Esophagus squamous epithelium (tissue), 5 donors: ENCODE measurements at places on chromosomes 4 and X. TPM values are rescaled to one million over a fixed set of nuclear protein-coding genes. Genes with fewer than 3 reads are reported as not detected.

Gene CD40LG
- 0.67 TPM for total RNA-seq

- no peaks in the 10 kb centered on the region for H3K4me1 ChIP-seq
- no peak for DNase-seq
- H3K27ac ChIP-seq = no peak overlapping the region
- H3K27me3 ChIP-seq = no peaks in the 10 kb centered on the region
- H3K36me3 ChIP-seq = no peaks in the 10 kb centered on the region
These were observed 21.3 kb downstream of the ABCG2 start for GRCh38 chr4:88137112-88137511.

- DNase-seq = no peak
- H3K27ac ChIP-seq = peak overlapping the region; percentile 34
- H3K27me3 ChIP-seq = no peaks in the 10 kb centered on the region
- H3K4me1 ChIP-seq = peaks cover 17% of the 10 kb centered on the region
These were observed 12.9 kb downstream of the PPP2R3B start for GRCh38 chrX:373641-374471.

GRCh38 chr4:155353923-155354540 is 22.7 kb downstream of the MAP9 start:
- no peaks in the 10 kb centered on the region for H3K4me1 ChIP-seq
- no peaks in the 10 kb centered on the region for H3K36me3 ChIP-seq
- DNase-seq = no peak
- H3K4me3 ChIP-seq = no peak overlapping the region
- no peak overlapping the region for H3K27ac ChIP-seq

DNA sequence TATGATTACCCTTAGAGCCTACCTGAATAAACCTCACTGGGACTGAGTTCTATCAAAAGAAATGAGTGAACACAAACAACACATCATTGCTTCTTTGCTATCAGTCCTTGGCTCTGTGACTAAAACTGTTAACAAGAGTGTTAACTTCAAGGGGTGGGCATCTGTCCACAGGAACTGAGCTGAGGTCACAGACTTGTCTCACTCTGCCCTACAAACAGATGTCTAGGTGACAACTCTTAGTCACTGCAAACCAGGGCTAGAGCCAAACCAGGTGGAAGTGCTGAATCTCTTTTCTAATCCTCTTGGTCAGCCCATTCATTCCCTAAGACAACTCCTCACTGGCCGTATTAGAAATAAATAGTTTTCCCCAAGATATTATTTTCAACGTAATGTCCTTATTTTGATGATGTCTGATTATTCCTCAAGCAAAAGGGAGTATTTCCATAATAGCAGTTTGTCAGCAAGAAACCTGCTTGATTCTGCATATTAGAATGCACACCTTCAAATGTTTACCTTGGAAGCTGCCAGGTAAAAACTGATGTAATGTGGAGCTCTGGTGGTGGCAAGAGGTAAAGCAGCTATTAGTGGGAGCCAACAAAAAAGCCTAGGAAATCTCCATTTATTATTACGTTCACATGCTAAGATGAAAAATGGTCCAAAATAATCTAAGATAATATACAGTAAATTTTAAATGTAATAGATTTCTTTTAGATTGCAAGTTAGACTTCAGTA is 4.0 kb downstream of the COL25A1 start:
- H3K4me1 ChIP-seq = peaks cover 16% of the 10 kb centered on the region
- DNase-seq = no peak
- peaks cover 7% of the 10 kb centered on the region for H3K27me3 ChIP-seq
- no peak overlapping the region for H3K27ac ChIP-seq
- no peak overlapping the region for H3K4me3 ChIP-seq
- no peaks in the 10 kb centered on the region for H3K36me3 ChIP-seq

DNA sequence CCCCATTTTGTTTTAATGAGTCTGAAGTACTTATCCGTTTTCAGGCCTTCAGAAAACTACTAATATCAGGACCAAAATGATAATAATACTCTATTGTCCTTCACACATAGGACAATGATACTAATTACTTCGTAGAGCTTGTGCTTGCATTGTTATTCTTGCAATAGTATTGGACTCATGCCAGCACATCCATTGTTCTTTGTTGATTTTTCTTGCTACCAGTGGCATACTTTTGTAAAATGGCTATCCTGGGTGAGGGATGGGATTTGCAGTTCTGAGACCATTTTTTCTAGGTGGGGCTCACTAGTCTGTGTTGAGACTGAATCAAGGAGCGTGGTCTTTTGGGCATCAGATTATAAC is 195.3 kb downstream of the MAML3 start:
- no peaks in the 10 kb centered on the region for H3K27me3 ChIP-seq
- H3K4me1 ChIP-seq = peaks cover 16% of the 10 kb centered on the region
- H3K4me3 ChIP-seq = no peak overlapping the region

- no peaks in the 10 kb centered on the region for H3K4me1 ChIP-seq
- no peaks in the 10 kb centered on the region for H3K36me3 ChIP-seq
- DNase-seq = no peak
- H3K27ac ChIP-seq = no peak overlapping the region
- no peaks in the 10 kb centered on the region for H3K27me3 ChIP-seq
- H3K4me3 ChIP-seq = no peak overlapping the region
These were observed 48.8 kb downstream of the HS6ST2 start for GRCh38 chrX:132909643-132910042.

Gene ZNF518B
- 21.0 TPM for total RNA-seq

DNA sequence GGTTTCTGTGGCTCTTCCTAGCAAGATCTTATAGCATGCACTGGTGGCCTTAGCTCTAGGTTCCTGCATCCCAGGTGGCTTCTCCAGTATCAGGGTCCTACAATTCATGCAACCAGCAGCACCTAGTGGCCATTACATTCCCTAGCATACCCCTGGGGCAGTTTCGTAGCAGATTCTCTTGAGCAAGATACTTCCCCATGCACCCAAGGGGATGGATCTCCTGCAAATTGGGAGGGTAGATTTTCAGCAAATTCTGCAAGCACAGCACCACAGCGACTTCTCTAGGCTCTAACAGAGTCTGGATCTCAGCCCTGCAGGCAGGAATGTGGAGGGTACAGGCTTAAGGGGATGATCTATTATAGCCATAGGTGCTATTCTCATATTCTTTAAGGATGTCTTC is 13.1 kb upstream of the SLC9B1 start:
- no peak overlapping the region for H3K4me3 ChIP-seq
- H3K27ac ChIP-seq = no peak overlapping the region
- no peaks in the 10 kb centered on the region for H3K27me3 ChIP-seq
- H3K36me3 ChIP-seq = no peaks in the 10 kb centered on the region

- no peak overlapping the region for H3K27ac ChIP-seq
- no peak overlapping the region for H3K4me3 ChIP-seq
These were observed 83.0 kb upstream of the IL13RA1 start for GRCh38 chrX:118644378-118644777.

DNA sequence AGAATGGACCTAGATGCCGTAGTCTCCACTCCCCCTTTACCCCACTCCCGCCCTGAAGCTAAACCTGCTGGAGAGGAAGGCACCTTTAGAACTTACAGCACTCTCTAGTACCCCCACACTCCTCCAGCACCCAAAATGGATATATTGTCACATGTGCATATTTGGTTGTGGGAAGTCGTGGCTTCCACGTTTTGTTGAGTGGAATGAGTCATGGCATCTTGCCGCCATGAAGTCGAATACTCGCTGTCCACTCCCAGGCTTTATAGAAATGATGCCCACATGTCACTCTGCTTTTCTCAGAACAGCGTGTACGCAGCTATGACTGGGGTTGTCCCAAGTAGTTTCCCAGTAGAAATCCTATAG is 545 bp downstream of the ABCE1 start:
- no peaks in the 10 kb centered on the region for H3K27me3 ChIP-seq
- peak overlapping the region; percentile 81 for H3K4me3 ChIP-seq
- no peak for DNase-seq
- H3K27ac ChIP-seq = peak overlapping the region; percentile 92

DNA sequence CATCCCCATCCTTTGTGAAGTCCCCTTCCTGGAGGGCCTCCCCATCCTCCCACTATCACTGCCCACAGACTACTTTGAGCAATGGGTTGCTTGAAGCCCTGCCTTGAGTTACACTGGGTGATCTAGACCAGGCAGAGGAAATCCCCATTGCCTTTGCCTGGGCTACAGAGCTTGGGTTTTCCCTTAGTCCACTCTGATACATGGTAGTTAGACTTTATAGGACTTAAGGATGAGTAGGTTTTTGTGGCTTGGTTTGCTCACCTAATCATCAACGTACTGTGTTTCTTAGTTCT is 56.6 kb downstream of the TMEM131L start:
- peaks cover 21% of the 10 kb centered on the region for H3K4me1 ChIP-seq
- no peaks in the 10 kb centered on the region for H3K36me3 ChIP-seq
- no peak for DNase-seq
- H3K27ac ChIP-seq = peak overlapping the region; percentile 58
- no peak overlapping the region for H3K4me3 ChIP-seq
- H3K27me3 ChIP-seq = no peaks in the 10 kb centered on the region

Gene RNF175
- not detected for total RNA-seq

Gene CLDN2
- total RNA-seq = not detected

DNA sequence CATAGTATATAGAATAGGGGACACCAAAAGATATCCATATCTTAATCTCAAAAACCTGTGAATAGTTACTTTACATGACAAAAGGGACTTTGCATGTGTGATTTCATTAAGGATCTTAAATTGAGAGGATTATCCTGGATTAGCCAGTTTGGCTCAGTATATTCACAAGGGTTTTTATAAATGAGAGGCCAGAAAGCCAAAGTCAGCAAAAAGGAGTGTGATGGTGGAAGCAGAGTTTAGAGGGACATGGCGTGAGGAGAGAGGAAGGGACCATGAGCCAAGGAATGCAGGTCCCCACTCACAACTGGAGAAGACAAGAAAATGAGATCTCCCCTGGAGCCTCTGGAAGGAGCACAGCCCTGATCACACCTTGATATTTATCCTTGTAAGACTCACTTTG is 648.5 kb upstream of the LCORL start:
- H3K36me3 ChIP-seq = no peaks in the 10 kb centered on the region
- no peak overlapping the region for H3K4me3 ChIP-seq
- H3K27ac ChIP-seq = no peak overlapping the region
- H3K4me1 ChIP-seq = no peaks in the 10 kb centered on the region
- H3K27me3 ChIP-seq = no peaks in the 10 kb centered on the region

DNA sequence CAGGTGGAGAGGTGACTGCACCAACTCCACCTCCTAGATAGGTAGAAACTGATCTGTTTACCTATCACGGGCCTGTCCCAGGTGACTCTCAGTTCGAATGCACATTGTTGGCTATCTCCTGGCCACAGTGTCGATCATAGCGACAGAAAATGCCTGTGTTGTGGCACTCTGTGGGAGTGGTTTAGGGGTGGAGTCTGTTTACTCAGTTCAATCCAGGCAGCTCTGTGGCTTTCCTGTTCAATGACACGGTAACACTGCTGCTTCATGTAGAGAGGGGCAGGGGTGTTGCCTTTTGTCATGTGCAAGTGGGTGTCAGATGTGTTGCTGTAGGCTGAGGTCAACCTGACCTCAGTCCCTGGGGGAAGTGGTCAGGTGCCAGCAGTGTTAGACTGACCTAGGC is 1602.4 kb downstream of the TECRL start:
- no peak for DNase-seq
- no peaks in the 10 kb centered on the region for H3K27me3 ChIP-seq
- no peak overlapping the region for H3K4me3 ChIP-seq
- no peak overlapping the region for H3K27ac ChIP-seq
- no peaks in the 10 kb centered on the region for H3K36me3 ChIP-seq
- H3K4me1 ChIP-seq = no peaks in the 10 kb centered on the region

Gene SPATA18
- total RNA-seq = 6.7 TPM

GRCh38 chrX:82218361-82218760 is 1016.5 kb downstream of the SH3BGRL start:
- no peaks in the 10 kb centered on the region for H3K4me1 ChIP-seq
- no peak overlapping the region for H3K27ac ChIP-seq
- H3K36me3 ChIP-seq = no peaks in the 10 kb centered on the region
- no peak for DNase-seq
